ENCODE measurements at places on chromosomes 3 and 15. TPM values are rescaled to one million over a fixed set of nuclear protein-coding genes. Genes with fewer than 3 reads are reported as not detected.

PLCB2 gene
- 9.6 TPM for total RNA-seq

TMC3 gene
- 0.52 TPM for total RNA-seq

BFSP2 gene
- not detected for total RNA-seq

SAXO2 gene
- 1.3 TPM for total RNA-seq

PLSCR4 gene
- total RNA-seq: 71.4 TPM

DNA sequence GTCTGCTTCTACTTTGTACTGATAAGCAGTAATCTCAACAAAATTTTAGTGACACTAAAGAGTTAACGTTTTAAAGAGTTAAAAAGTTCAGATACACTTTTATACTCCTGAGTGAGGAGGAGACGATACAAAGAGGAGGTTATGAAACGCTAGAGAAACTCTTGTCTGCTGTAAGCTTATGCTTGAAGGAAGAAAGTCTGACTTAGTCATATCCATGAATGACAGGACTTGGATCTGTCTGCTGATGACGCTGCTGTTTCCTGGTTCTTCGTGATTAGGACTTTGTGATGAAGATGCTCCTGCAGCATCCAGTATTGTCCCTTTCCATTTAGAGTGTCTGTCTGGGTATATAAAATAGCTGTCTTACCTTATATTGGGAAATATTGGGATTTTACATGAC, 15.8 kb downstream of the TCF12 start:
- no peaks in the 10 kb centered on the region for H3K36me3 ChIP-seq
- no peaks in the 10 kb centered on the region for H3K27me3 ChIP-seq
- H3K27ac ChIP-seq: no peak overlapping the region

DNA sequence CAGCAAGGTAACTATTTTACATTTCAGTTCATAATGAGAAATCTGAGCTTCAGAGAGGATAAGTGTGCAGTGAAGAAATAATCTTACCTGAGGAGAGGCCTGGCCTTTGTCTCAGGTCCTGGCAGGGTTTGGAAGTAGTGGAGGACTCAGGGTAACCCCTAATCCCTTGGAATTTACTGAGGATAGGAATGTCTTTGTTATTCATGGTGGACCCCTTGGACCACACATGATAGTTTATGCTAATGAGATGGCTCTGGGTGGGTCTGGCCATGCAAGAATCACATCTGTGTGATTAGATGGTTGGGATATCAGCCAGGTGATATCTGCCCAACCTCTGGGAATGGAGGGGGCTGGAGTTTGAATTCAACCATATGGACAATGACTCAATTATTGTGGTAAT, 65.0 kb upstream of the DAZL start:
- no peaks in the 10 kb centered on the region for H3K4me1 ChIP-seq
- no peak for DNase-seq
- no peaks in the 10 kb centered on the region for H3K36me3 ChIP-seq

- no peak overlapping the region for H3K4me3 ChIP-seq
- DNase-seq: no peak
- no peaks in the 10 kb centered on the region for H3K4me1 ChIP-seq
- H3K36me3 ChIP-seq: no peaks in the 10 kb centered on the region
Observed at GRCh38 chr3:84547971-84548970, 410.5 kb upstream of the CADM2 start.

- no peak overlapping the region for H3K4me3 ChIP-seq
- no peak overlapping the region for H3K27ac ChIP-seq
- no peaks in the 10 kb centered on the region for H3K27me3 ChIP-seq
- DNase-seq: no peak
Observed at GRCh38 chr3:4425707-4426106, 41.4 kb downstream of the SUMF1 start.

- H3K27ac ChIP-seq: peak within 1 kb of the TSS; percentile 91
- H3K27me3 ChIP-seq: no peaks in the 10 kb centered on the region
- peak; percentile 99 for DNase-seq
- peaks cover 29% of the 10 kb centered on the region for H3K4me1 ChIP-seq
- peaks cover 68% of the 10 kb centered on the region for H3K36me3 ChIP-seq
- peak within 1 kb of the TSS; percentile 99 for H3K4me3 ChIP-seq
Observed at GRCh38 chr3:49104427-49105291, at the start of gene QARS1. Gene QARS1 (minus strand): TSS chr3:49104757. CDS start chr3:49104733, 24 bp downstream.
